ENCODE measurements at places on chromosomes 16 and 17.

GRCh38 chr17:41864498-41864835, 756 bp downstream of the KLHL11 start:
- no peak for DNase-seq

- no peak for DNase-seq
These were observed 225.1 kb upstream of the CA10 start for GRCh38 chr17:52383493-52384100.

- DNase-seq: no peak
These were observed 69.4 kb upstream of the CA10 start for GRCh38 chr17:52227926-52228325.

DNA sequence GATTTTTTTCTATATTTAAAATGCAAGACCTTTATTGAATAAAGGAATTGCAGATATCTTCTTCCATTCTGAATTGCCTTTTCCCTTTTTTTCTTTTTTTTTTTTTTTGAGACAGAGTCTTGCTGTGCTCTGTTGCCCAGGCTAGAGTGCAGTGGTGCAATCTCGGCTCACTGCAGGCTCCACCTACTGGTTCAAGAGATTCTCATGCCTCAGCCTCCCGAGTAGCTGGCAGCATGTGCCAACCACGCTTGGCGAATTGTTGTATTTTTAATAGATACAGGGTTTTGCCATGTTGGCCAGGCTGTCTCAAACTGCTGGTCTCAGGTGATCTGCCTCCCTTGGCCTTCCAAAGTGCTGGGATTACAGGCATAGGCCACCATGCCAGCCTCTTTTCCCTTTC, 151.5 kb downstream of the CEP112 start:
- DNase-seq: no peak

DNA sequence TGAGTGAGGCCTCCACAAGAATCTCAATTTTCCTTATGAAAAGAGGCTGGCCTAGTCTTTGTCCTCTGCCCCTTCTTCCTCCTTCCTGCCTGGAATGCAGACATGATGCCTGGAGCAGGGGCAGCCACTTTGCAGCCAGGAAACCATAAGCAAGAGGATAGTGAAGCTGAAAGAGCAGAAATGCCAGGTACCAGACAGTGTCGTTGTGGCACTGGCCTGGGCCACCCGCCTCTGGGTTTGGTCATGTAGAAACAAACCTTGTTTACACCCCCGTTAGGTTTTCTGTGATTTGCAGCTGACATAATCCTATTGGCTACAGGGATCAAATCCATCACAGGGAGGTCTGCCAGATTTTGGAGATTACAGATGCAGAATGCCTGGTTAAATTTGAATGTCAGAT, 16.5 kb downstream of the CBFA2T3 start:
- DNase-seq: no peak

DNA sequence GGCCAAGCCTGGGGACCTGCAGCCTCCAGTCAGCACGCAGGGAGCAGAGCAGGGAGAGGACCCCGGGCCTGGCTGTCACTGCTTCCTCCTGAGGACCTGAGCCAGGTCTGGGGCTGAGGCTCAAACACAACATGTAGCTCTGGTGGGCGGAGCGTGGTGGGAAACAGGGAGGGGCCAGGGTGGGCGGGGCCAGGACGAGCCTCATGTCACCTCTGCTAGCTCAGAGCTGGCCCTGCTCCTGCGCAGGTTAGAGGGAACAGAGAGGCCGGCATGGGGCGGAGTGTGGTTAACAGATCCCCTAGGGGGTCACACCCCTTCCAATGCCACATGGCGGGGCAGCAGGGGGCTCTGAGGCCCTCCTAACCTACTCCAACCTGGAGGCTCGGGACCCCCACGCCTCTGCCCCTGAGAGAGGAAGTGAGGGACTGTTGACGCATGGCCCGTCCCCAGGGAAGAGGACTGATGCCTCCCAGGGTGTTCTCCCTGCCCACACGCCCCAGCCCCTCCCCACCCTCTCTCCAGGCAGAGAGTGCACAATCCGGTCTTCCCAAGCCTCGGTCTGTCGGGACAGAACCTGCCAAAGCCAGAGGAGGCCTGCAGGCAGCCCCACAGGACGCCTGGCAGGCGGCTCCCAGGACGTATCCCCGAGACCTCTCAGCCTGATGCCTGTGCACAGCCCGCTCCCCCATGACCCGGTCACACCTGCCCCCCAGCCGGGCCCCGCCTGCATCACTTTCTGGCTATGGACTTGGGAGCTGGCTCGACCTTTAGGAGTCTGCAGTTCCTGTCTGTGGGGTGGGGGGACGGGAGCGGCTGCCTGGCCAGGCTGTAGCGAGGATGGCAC, 15.2 kb downstream of the PIEZO1 start:
- no peak for DNase-seq

DNA sequence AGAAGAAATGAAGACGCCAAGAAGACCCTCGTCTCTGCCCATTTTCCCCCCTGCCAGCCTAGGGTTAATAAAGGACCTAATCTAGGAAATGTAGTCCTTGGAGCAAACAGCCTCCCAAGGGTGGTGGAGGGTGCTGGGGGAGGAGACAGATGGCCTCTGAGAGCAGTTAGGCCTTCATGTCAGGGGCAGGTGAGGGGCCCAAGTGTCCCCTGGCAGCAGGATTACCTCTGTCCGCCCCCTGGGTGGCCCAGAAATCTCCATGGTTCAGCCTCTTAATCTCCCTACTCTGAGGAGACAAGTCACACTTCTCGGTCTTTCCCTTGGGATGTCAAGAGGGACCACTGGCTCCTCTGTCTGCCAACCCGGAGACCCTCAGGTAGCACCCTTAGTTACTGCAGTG, 365.4 kb upstream of the TNRC6C start:
- no peak for DNase-seq

DNA sequence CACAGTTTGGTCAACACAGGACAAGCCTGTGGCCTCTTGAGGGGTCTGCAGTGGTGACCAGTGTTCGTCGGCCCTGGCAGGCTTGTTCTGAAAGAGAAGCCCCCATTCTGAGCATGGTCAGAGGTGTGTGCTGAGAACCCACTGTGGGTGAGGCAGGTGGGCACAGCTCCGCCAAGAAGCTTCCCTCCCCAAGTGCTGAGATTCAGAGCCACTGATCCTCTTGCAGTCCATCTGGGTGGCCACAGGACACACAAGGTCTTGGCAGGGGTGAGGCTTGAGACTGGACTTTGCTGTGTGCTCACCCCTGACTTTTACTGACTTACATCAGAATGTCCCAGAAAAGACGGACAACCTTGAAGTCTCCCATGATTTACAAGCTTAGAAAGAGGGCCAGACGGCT, 18.7 kb downstream of the MPRIP start:
- DNase-seq: no peak

GRCh38 chr16:87145181-87146176, 171.7 kb downstream of the C16orf95 start:
- DNase-seq: no peak

- DNase-seq: no peak
These were observed 1.8 kb upstream of the C1QTNF8 start for GRCh38 chr16:1097800-1098199.

- no peak for DNase-seq
These were observed 1.9 kb downstream of the C1QTNF8 start for GRCh38 chr16:1094124-1094479.

DNA sequence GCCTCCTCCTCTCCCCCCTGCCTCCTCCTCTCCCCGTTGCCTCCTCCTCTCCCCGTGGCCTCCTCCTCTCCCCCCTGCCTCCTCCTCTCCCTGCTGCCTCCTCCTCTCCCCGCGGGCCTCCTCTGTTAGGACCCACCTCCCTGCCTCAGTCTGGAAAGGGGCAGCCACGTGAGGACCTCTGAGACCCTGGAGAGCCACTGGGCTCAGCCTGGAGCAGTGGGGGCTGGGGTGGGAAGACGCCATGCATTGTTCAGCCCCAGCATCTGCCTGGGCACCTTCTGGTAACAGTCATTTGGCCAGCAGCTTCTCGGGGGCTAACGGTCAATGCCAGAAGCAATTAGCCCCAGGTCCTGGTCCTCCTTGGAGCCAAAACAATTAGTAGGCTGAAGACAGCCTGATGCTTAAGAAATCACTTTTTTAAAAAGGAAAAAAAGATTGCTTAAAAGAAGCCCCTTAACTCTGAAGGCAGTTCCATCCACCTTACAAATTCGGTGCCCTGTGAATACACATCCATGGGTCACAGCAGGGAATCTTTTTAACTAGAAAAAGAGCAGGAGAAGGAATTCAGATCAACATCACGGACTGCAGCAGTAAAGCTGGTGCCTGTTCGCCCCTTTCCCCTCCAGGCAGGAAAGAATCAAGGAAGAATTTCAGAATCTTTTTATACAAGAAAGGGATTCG, 29.8 kb downstream of the NXN start:
- DNase-seq: no peak

Measured in fibroblast of skin of left biceps (primary cell).